ENCODE measurements at places on chromosomes 11 and 22. TPM values are rescaled to one million over a fixed set of nuclear protein-coding genes. Genes with fewer than 3 reads are reported as not detected.

DNA sequence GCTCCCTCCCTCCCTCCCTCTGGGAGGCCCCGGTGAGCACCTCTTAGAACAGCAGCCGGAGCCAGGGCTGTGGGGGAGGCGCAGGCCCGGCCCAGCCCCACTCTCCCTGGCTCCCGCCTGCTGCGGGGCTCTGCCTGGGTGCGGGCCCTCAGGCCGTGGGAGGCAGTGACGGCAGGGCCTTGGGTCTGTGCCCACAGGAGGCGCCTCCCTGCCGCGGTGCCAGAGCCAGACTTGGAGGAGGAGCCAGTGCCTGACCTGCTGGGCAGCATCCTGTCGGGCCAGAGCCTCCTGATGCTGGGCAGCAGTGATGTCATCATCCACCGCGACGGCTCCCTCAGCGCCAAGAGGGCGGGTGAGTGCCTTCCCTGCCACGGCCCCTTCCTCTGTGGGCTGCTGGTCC, 9.5 kb downstream of the IRF7 start:
- peak; percentile 91 for DNase-seq

- DNase-seq, result no peak
Measured at GRCh38 chr11:67119585-67120391, 725 bp downstream of the KDM2A start.

DNA sequence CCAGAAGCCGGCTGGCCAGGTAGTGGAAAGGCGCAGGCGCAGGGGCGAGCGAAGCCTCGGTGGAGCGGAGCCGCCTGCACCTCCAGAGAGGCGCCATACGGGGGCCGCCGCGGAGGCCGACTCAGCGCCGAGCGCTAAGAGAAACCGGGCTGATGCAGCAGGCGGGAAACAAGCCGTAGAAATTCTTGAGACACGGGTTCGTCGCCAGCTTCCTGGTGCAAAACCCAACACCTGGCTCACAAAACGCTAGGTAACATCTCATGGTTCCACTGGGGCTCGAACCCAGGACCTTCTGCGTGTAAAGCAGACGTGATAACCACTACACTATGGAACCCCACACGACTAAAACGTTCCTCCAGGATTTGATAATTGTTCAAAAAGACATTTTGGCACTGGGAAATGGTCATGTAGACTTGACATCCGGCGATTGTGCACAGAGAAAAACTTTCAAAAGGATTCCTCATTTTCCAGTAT, 39.1 kb downstream of the OR4D9 start:
- peak; percentile 82 for DNase-seq

GRCh38 chr11:131637469-131638175, 267.2 kb downstream of the NTM start:
- no peak for DNase-seq

DNA sequence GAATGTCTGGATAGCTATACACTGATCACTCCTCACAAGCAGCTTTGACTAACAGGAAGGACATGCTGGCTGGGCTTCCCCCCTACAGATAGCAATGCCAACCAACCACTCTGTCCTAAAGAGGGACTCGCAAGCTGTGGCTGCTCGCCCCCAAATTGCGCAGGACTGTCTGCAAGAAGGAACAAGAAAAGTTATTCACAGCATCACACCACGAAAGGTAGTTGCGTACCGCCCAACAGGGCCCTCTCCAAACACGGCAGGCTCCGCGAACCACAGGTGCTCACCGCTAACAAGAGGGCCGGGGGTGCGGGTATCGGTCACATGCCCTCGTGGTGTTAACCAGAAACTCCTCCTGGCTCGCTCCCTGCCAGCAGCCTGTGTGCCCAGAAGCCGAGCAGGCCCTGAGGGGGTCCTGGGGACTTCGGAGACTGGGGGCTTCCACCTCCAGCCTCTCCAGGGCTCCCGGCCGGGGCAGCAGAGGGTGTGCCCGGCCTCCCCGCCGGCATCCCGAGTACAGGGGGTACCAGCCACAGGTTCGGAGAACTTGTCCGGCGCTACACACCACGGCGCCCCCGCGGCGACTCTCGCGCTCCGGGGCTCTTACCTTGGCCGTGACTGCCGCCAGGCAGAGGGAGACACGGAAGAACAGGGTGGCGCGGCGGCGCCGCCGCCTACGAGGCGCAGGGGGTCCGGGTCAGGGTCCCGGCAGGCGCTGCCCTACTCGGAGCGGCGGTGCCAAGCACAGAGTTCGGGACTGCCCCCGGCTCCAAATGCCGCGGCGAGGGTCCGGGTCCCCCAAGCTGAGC, 682 bp downstream of the LARGE1 start:
- no peak for DNase-seq

DNA sequence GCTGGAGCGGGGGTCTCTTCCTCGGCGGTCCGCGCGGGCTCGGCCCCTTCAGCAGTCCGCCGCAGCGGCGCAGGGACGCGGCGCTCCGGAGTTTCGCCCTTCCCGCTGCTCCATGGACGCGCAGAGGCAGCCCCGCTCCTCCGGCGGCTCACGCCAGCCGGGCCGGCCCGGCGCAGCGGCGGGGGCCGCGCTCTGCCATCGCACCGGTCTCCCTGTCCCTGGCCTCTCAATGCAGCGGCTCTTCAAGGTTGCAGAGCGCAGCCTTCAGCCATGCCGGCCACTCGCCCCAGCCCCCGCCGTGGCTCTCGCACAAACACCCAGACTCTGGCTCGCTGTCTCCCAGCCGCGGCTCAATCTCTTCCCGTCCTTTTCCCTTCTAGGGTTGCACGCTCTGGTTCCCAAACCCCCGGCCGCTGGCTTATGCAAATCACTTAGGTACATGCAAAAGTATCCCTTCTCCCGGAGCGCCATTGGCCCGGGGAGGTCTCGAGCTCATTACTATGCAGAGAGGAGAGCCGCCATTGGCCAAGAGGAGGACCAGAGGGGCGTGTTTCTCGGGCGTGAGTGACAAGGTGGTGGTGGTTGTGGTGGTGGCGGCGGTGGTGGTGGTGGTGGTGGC, at the start of gene LGR4:
LGR4 (minus strand) TSS at position 393 of the 619 bp plus-strand sequence. CDS start 488 bp downstream, outside the sequence.
- DNase-seq, result peak; percentile 95

- no peak for DNase-seq
Measured at GRCh38 chr11:113556036-113556435, 80.8 kb upstream of the DRD2 start.

- peak; percentile 60 for DNase-seq
Measured at GRCh38 chr11:9017773-9018172, 14.0 kb upstream of the NRIP3 start.

- no peak for DNase-seq
Measured at GRCh38 chr22:43066134-43066533, 23.1 kb downstream of the TTLL1 start.

DNA sequence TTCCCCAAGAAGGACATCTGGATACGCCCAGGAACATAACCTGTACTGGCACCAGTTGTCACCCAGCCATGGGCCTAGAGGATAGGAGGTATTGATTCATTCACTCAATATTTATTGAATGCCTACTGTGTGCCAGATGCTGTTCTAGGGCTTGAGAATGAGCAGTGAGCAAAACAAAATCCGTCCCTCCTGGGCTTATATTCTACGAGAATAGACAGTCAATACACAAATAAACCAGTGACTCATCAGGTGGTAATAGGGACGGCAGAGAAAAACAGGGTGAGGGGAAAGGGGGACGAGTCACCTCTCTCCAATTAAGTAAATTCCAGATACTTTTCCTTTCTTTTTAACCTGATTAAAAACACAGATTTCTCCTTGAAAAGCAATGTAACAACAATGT, 103.5 kb downstream of the MICAL2 start:
- no peak for DNase-seq

DNA sequence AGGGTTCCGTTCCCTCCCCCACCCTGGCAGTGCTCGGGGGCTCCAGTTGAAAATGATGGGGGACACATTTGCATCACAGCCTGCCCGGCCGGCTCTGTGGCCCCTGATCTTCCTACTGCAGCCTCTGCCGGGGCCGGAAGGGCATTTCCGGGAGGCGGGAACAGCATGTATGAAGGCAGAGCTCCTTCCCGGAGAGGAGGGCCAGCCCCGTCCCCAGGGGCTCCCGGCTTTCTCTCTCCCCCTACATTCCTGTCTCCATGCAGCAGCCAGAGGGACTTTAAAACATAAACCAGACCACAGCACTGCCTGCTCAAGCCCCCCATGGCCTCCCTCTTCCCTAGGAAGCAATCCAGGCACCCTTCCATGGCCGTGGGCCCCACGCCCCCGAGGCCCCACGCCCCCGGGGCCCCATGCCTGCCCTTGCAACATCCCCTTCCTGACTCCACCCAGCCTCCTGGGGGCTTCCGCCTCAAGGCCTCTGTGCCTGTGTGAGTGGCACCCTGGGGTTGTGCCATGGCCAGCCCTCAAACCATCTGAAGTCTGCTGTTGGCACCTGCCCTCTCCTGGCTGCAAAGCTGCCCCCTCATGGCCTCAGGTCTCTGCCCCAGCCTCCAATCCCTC, 73.1 kb downstream of the CDKN1C start:
- DNase-seq, result peak; percentile 45

- no peak for DNase-seq
Measured at GRCh38 chr11:132220474-132220873, 850.1 kb downstream of the NTM start.

DNA sequence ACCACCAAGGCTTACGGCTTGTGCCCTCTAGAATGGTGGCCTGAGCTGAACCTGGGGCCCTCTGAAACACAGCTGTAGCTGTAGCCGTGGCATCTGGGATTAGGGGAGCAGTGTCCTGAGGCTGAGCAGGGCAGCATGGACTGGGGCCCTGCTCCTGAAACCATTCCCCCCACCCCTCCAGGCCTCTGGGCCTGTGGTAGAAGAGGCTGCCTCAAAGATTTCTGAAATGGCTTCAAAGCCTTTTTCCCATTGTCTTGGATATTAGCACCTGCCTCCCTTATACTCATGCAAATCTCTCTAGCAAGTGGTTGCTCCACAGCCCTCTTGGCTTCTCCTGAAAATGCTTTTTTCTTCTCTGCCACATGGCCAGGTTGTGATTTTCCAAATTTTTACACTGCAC, 106.9 kb downstream of the CTNND1 start:
- DNase-seq, result no peak

DNA sequence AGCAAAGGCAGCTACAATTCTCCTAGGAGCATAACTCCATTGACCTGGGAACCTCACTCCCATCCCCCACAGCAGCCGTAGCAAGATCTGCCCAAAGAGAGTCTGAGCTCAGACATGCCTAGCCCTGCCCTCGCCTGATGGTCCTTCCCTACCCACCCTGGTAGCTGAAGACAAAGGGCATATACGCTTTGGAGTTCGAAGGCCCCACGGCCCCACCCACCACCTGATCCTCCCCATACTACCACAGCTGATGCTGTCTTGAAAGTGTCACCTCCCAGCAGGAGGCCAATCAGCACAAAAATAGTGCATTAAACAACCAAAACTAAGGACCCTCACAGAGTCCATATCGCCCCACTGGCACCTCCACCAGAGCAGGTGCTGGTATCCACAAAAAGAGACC, 22.6 kb upstream of the GNAZ start:
- no peak for DNase-seq

- no peak for DNase-seq
Measured at GRCh38 chr11:124069429-124070401, 28.6 kb upstream of the OR10G7 start.

- peak; percentile 20 for DNase-seq
Measured at GRCh38 chr11:11620921-11621572, 758 bp downstream of the GALNT18 start.

GRCh38 chr11:128896356-128896755, 5.2 kb downstream of the KCNJ5 start:
- no peak for DNase-seq

DNA sequence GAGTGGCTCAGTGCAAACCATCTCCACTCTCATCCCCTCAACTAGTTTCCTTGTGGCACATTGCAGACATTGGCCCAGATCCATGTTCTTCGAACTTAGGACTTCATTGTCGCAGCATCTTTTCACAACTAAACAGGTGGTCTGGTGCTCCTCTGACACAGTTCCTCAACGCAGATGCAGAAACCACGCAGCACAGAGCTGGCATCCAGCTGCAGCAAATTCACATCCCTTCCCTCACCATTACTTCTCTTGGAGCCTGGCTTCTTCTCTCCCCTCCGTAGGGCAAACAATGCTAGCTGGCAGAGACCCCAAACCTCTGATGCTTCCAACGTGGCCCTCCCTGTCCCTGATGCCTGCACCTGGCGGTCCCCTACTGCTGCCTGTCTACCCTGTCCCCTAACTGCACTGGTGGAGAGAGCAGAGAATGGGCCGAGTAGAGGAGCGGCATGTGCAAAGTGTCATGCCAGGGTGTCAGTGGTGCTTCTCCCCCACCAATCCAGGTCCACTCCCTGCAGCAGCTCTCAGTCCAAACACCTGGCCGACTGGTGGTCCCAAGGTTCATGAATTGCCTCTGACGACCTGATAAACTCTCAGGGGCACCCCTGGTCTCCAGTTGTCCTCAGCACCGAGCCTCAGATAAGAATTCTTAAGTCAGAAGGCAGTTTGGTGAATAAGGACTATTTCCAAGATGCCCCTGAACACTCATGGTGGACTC, 18.1 kb downstream of the TMPRSS13 start:
- no peak for DNase-seq

- DNase-seq, result peak; percentile 50
Measured at GRCh38 chr11:75454987-75455386, 22.0 kb upstream of the KLHL35 start.

GRCh38 chr22:28379951-28380350, 299.7 kb downstream of the TTC28 start:
- DNase-seq, result no peak

- DNase-seq, result peak; percentile 11
Measured at GRCh38 chr22:45163099-45163450, 650 bp upstream of the NUP50 start.

- no peak for DNase-seq
Measured at GRCh38 chr11:521177-521688, 14.1 kb downstream of the HRAS start.

DNA sequence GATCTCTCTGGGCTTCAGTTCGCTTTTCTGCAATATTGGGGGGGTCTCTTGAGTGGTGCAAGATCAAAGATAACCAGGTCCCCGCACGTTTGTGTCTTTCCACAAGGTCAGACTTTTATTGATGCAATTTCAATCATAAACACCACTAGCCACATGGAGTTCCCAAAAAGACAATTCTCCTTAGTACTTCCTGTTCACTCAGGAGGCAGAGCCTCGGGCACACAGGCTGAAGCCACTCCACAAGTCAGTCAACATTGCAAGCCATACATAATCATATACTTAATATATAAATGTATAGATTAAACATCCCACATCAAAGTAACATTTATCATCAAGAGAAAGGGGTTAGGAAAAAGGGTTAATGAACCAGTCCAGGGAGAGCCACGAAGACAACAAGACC, 12.0 kb downstream of the ST14 start:
- DNase-seq, result no peak

GRCh38 chr11:11396301-11397035, 43.4 kb upstream of the CSNK2A3 start:
- no peak for DNase-seq

The SHANK2 gene
- total RNA-seq, result 18.0 TPM

The PKDREJ gene
- total RNA-seq, result 0.32 TPM

The USP2 gene
- total RNA-seq, result 7.3 TPM

The SLC1A2 gene
- 0.58 TPM for total RNA-seq

The APOA1 gene
- total RNA-seq, result 23.3 TPM

The DUSP8 gene
- 35.6 TPM for total RNA-seq

The GLB1L3 gene
- not detected for total RNA-seq

The PAX6 gene
- total RNA-seq, result 0.03 TPM

The SESN3 gene
- 46.9 TPM for total RNA-seq

The RAG2 gene
- total RNA-seq, result not detected

The GRAP2 gene
- total RNA-seq, result 9.8 TPM
